ENCODE measurements at places on chromosomes 7 and 10.

DNA sequence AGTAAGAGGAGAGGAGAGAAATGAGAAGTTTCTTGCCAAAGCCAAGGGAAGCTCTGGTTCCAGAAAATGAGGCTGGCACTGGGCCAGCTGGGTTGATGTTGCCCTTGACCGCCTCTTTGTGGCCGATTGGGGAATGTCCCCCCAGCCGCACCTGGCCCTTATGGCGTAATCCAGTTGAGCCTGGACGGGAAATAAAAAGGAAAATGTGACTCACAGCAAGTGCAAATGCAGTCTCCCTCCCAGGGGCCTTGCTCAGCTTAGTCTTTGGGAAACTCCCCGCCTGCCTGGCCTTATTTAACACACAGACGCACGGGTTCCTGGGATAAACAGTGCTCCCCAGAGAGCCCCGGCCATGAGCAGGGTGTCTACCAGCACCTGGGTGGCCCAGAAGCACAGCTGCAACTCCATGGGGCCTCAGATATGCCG is 174.8 kb downstream of the KIAA1217 start:
- DNase-seq, result peak; percentile 42

DNA sequence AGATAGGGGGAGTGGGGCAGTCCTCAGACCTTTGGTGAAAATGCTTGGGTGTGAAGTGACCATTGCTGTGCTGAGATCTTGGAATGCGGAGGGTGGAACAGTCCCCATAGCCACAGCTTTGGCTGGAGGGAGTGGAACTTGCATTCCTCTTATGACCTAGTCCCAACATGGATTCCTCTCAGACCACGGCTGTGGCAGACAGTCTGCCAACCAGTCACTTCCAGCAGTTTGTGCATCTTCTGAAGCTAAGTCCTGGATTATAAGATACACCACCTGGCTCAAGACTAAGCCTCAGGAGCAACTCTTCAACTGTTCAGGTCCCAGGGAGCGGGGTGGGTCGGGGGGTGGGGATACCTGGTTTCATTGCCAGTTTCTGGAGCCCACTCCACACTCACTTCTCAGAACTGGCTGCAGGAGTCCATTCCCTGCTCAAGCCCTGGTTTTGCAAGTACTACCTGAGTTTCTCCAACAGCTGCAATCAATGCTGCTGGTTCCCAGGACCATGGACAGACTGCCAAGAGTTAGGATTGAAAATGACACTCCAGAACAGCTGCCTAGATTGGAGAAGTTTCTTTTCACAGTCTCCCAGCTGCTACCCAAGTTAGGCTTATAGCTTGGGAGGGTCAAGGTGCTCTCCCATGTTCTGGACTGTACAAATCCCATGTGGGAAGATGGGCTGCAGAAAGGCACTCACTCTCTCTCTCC is 29.1 kb upstream of the DGKB start:
- no peak for DNase-seq

DNA sequence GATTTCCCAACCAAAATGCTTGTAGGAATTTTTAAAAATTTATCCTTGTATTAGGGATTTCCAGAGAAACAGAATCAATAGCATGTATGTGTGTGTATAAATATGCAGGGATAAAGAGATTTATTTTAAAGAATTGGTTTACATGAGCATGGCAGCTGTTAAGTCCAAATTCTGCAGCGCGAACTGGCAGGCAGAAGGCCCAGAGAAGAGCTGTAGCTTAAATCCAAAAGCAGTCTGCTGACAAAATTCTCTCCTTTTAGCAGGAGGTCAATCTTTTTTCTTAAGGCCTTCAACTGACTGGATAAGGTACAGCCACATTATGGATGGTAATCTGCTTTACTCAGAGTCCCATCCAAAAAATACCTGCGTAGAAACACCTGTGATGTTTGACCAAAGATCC is 42.0 kb downstream of the PRR15 start:
- no peak for DNase-seq

- DNase-seq, result no peak
Measured at GRCh38 chr7:75869776-75870379, 9.0 kb upstream of the RHBDD2 start.

DNA sequence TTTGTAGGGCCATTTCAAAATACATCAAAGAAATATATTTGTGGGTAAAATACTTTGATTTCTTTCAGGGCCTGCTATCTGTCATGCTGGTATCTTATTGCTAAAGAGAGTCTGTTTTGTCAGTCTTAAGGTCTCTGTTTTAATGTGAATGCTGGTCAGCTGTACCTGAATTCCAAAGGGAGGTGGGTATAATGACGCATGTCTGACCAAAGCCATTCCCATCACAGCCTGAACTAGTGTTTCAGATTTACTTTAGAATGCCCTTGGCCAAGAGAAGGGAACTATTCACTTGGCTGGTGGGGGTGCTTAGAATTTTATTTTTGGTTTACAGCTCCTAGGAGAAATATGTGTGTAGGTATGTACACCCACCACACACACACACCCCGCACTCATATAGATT is 30.6 kb upstream of the MYL10 start:
- DNase-seq, result no peak

GRCh38 chr10:99908512-99908911 is 101.2 kb downstream of the DNMBP start:
- DNase-seq, result no peak

DNA sequence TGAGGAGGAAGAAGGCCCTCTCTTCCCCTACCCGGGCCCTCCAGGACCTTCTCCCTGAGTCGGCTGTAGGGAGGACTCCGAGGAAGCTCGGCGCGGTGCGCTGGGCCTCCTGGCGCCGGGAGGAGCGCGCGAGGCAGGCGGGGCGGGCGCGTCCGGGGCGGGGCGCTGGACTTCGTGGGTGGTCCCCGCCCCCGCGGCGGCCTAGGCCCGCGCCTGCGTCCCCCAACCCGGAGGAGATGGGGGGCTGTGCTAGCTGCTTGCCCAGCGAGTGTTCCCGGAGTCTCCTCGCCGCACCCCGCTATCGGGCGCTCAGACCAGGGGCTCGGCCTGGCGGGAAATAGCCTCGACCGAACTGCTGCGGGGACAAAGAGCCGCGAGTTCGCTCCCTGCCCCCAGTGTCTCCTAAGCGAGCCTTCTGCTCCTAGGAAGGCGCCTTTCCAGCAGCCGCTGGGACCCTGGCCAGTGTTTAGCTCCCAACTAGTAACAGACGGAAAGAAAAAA is 19.2 kb upstream of the SMO start:
- peak; percentile 75 for DNase-seq

DNA sequence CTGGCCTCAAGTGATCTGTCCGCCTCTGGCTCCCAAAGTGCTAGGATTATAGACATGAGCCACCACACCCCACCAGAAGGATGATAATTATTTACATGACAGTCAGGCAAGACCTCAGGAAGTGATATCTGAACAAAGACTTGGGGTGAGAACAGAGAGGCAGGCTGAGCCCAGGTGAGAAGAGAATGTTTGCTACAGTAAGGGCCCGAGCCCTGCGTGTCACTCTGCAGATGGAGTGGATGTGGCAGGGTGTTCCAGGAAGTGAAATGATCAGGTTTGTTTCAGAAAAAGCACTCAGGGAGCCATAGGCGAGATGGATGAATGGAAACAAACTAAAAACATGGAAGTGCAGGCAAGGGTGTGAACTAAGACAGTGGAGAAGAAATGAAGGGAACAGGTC is 22.2 kb downstream of the SFMBT2 start:
- no peak for DNase-seq

- DNase-seq, result no peak
Measured at GRCh38 chr7:157743781-157744525, 407.1 kb downstream of the DNAJB6 start.

- no peak for DNase-seq
Measured at GRCh38 chr7:134212576-134213546, 85.7 kb downstream of the LRGUK start.

Measured in germinal center (tissue), 1 donor.